ENCODE measurements at places on chromosomes 7 and 10.

DNA sequence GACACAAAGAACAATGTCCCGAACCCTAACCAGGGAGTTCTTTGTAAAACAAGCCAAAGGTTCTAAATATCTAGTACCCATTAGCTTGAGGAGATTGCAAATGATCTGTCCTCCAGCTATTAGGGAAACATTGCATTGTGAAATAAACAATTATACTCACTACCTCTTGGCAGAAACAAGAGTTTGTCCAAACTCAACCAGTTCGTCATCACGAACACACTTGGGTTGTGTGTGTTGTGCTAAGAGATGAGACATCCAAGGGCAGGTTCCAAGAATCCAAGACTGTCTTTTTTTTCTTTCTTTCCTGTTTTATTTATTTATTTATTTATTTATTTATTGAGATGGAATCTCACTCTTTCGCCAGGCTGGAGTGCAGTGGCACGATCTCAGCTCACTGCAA is 793.1 kb upstream of the AUTS2 start:
- H3K27me3 ChIP-seq: no peaks in the 10 kb centered on the region
- H3K4me1 ChIP-seq: no peaks in the 10 kb centered on the region
- DNase-seq: no peak
- no peak overlapping the region for H3K4me3 ChIP-seq

GRCh38 chr10:310976-311639 is 175.9 kb downstream of the ZMYND11 start:
- H3K4me1 ChIP-seq: no peaks in the 10 kb centered on the region
- no peak overlapping the region for H3K27ac ChIP-seq
- H3K36me3 ChIP-seq: no peaks in the 10 kb centered on the region

GRCh38 chr7:41311301-41311700 is 391.6 kb downstream of the INHBA start:
- H3K27me3 ChIP-seq: no peaks in the 10 kb centered on the region
- DNase-seq: no peak
- H3K27ac ChIP-seq: no peak overlapping the region
- peaks cover 5% of the 10 kb centered on the region for H3K4me1 ChIP-seq

DNA sequence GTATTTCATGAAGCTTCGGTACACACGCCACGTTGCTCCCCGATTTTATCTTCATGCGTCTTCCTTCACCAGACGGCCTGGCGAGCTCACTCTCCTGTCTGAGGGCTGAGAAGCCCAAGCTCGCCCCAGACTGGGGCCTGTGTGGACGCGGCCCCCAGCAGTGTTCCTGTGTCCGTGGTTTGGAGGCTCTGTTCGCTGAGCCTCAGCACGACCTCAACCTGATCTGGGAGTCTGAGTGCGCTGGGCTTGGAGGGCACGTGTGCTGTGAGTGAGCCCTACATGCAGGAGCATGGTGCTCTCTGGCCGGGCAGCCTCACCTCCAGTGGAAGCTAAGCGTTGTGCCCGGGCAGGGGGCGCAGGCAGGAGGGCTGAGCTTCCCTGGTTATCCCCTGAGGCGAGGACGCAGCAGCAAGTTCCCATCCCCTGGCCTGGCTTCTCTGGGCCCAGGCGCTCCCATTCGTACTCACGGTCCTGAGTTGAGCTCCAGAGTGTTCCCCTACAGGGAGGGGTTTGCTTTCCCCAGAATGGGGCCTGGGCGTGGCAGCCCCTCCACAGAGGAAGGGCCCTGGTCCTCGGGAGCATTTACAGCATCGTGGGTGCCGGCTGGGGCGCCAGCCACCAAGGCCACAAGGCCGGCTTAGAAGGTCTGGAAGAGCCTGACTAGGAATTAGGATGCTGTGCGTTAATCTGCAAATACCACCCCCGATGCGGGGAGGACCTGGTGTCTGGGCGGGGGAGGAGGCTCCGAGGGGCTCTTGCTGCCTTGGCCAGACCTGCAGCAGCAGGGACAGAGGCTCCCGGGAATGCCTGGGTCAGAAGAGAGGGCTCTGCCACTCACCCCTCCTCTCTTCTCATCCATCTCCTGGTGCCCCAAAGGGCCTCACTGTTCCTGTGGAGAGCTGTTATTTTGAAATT is 400.6 kb downstream of the DNAJB6 start:
- no peaks in the 10 kb centered on the region for H3K27me3 ChIP-seq
- no peak overlapping the region for H3K27ac ChIP-seq
- no peaks in the 10 kb centered on the region for H3K36me3 ChIP-seq
- H3K4me1 ChIP-seq: no peaks in the 10 kb centered on the region
- no peak for DNase-seq

- H3K27ac ChIP-seq: no peak overlapping the region
- peaks cover 12% of the 10 kb centered on the region for H3K36me3 ChIP-seq
- no peak overlapping the region for H3K4me3 ChIP-seq
- no peaks in the 10 kb centered on the region for H3K27me3 ChIP-seq
Observed at GRCh38 chr7:157394246-157395191, 57.7 kb downstream of the DNAJB6 start.

DNA sequence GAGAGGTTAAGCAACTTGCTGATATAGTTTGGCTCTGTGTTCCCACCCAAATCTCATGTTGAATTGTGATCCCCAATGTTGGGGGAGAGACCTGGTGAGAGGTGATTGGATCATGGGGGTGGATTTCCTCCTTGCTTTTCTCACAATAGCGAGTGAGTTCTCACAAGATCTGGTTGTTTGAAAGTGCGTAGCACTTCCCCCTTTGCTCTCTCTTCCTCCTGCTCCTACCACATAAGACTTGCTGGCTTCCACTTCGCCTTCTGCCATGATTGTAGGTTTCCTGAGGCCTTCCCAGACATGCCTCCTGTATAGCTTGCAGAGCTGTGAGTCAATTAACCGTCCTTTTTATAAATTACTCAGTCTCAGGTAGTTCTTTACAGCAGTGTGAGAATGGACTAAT is 13.5 kb upstream of the ZNRF2 start:
- no peak overlapping the region for H3K27ac ChIP-seq
- H3K4me3 ChIP-seq: no peak overlapping the region
- H3K36me3 ChIP-seq: no peaks in the 10 kb centered on the region
- no peaks in the 10 kb centered on the region for H3K4me1 ChIP-seq
- no peak for DNase-seq

DNA sequence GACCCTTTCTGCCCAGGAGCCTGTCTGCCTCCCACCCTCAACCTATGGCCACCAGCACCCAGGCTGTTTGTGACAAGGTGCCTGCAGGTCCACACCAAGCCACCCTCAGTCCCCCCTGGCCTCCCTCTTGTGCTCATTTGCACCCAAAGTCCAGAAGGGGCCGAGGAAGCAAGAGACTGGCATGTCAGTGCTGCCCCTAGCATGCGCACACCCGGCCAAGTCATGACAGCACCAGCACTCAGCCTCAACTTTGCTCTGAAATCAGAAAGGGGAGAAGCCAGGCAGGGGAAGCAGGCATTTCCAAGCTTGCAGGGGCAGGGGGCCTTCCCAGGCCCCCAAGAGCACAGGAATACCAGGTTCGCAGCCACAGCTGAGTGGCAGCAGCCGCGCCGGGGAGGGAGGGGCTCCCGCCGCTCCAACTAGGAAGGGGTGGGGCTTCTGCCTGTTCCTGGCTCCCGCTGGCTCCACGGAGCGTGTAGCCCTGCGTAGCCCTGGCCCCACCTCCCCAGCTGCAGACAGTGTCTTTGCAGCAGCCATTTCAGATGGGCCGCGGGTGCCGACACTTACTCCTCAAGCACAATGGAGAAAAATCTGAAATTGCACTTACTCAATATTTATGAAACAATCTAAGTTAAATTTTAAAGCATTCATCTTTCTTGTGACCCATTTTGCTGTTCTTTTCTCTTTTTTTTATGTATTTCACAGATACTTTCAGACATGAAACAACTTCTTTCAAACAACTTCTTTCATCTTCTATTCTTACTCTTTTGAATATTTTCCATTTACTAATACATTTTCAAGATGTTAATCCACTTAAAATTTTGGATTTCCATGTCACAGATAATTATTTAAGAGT is 54.9 kb upstream of the ABCB5 start:
- no peak overlapping the region for H3K27ac ChIP-seq
- no peaks in the 10 kb centered on the region for H3K36me3 ChIP-seq
- no peak for DNase-seq
- H3K27me3 ChIP-seq: no peaks in the 10 kb centered on the region
- no peak overlapping the region for H3K4me3 ChIP-seq
- H3K4me1 ChIP-seq: no peaks in the 10 kb centered on the region

GRCh38 chr10:129545261-129545660 is 78.2 kb downstream of the MGMT start:
- H3K4me3 ChIP-seq: no peak overlapping the region
- H3K36me3 ChIP-seq: no peaks in the 10 kb centered on the region
- H3K27ac ChIP-seq: no peak overlapping the region
- DNase-seq: no peak

- no peaks in the 10 kb centered on the region for H3K36me3 ChIP-seq
- peaks cover 8% of the 10 kb centered on the region for H3K27me3 ChIP-seq
- H3K4me1 ChIP-seq: no peaks in the 10 kb centered on the region
- DNase-seq: no peak
- H3K4me3 ChIP-seq: no peak overlapping the region
Observed at GRCh38 chr10:100419911-100420449, 42.8 kb upstream of the WNT8B start.

DNA sequence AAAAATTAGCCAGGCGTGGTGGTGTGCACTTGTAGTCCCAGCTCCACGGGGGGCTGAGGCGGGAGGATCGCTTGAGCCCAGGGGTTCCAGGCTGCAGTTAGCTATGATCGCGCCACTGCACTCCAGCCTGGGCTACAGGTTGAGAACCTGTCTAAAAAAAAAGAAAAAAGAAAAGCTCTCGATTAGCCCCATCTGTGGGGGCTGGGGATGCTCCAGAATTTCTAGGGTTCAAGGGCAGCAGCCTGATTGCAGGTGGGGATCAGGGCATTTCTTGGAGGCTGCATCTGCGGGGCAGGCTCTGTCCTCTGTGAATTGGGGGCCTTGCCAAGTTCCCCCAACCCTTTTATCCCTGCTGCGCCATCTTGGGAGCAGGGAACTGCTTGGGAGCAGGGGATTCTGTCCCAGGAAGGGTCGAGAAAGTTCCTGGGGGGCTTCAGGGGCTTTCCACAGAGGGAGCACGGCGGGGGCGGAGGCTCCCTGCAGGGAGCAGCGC is 651 bp upstream of the ARPC1A start:
- DNase-seq: no peak
- peak overlapping the region; percentile 95 for H3K27ac ChIP-seq
- no peaks in the 10 kb centered on the region for H3K27me3 ChIP-seq

DNA sequence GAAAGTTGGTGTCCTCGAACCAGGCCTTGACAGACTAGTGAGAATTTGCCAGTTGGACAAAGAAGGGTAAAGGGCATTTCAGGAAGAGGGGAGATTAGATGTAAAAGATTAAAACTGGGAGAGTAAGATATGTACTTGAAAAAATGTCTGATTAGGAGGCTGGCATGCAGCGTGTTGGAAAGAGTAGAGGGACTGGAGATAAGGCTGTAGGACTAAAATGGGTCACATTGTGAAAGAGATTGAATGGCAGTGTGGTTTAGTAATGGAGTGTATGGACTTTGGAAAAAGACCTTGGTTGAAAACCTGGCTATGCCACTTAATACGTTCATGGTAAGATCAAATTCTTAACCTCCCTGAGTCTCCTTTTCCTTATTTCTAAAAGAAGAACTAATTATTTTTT is 14.1 kb downstream of the CREM start:
- H3K27ac ChIP-seq: no peak overlapping the region
- H3K36me3 ChIP-seq: no peaks in the 10 kb centered on the region
- no peak overlapping the region for H3K4me3 ChIP-seq
- no peak for DNase-seq
- no peaks in the 10 kb centered on the region for H3K27me3 ChIP-seq
- no peaks in the 10 kb centered on the region for H3K4me1 ChIP-seq

DNA sequence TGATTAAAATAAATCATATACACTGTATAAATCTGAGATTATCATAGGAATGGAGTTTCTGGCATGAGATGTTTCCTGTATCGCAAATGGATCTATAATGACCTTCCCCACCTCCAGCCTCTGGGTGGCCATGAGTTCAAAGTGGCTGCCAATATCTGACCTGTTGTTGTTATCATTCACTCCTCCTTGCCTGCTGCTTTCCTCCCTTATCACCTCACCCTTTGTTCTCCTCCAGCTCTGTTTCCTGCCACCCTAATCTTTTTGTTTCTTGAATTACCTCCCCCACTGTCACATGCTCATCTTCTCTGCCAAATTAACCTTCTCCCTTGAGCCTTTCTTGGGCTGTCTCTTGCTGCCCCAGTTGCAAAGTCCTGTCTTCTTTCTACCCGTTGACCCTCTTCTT is 12.0 kb downstream of the SCD start:
- no peaks in the 10 kb centered on the region for H3K36me3 ChIP-seq
- H3K4me1 ChIP-seq: peaks cover 9% of the 10 kb centered on the region
- no peak for DNase-seq
